NCI-H460 (cell line): ENCODE measurements at places on chromosomes 3 and 15.

DNA sequence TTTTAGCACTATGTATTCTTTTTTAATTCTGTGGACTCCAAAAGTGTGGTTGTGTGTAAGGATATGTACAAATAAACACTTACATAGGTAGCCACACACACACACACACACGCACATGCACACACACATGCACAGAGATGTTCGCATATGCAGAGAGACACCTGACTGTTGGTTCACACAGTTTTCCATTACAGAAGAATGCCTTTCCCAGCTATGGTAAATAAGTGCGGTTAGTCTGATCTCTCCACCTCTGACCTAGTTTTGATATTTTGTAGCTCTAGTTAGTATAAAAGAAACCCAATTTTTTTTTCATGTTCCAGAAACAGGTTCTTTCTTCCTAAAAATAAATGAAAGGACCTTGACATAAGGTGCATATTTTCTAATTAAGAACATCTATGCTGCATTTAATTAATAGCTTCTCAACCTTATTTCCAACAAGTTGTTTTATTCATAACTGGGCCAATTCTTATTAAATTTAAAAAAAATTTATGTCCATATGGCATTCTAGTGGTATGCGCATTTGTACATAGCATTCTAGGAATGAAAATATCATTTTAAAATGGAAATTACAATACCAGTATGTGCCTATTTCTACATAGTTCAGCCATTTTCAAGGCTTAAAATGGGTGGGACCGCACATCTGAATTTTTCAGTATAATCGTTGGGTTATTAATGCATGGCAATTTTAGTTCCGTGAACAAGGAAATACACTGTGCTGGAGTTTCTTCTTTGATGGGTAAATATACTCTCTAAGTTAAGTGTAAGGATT is 27.2 kb downstream of the TMEM108 start:
- DNase-seq: no peak

DNA sequence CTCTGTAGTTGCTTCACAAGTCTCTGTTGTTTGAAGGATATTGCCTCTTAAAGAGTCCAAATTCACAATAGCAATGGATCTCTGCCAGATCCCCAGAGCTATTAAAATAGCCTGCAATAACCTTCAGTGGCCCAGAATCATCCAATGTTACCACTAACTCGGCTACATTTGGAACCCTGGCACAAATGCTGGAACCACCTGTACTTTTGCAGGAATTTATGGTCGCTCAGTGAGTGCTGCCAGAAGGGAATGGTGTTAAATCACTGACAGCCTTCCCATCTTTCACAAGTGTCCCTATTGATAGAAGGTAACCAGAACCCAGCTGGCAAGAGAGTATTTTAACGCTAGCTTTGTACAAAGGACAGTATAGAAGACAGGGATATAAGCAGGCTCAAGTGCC is 298.8 kb upstream of the PLSCR5 start:
- DNase-seq: no peak

- no peak for DNase-seq
Observed at GRCh38 chr15:51751697-51752683, 593 bp downstream of the TMOD2 start.

DNA sequence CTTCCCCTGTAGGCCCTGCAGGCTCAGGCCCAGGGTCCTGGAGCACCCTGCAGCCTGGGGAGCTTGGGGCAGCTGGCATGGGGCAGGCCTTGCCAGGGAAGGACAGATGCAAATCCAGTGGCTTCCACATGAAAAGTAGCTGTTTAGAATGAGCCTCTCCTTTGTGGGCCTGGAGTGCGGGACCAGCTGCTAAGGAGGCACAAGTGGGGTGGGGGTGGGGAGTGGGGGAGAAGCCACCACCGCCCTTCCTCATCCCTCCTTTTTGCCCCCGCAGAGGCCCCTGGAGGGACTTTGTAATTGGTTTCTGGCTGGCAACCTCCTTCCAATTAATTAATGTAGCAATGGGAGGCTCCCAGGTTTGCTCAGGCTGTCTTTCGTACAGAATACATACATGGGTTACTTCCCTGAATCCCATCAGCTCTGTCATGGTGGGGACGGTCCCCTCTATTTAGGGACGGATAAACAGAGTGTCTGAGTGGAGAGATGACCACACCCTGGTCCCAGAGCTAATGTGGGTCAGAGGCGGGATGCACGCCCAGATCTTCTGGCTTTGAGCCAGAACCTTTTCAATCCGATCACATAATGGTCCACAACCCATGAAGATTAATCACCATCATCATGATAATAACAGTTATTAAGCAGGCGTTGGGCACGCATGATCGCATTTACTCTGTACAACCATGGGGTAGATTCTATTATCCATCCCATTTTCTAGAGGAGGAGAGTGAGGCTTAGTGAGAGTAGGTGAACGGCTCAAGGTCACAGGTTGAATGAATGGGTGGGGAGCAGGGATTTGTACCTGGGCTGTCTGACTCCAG is 6.2 kb downstream of the CORO2B start:
- no peak for DNase-seq

DNA sequence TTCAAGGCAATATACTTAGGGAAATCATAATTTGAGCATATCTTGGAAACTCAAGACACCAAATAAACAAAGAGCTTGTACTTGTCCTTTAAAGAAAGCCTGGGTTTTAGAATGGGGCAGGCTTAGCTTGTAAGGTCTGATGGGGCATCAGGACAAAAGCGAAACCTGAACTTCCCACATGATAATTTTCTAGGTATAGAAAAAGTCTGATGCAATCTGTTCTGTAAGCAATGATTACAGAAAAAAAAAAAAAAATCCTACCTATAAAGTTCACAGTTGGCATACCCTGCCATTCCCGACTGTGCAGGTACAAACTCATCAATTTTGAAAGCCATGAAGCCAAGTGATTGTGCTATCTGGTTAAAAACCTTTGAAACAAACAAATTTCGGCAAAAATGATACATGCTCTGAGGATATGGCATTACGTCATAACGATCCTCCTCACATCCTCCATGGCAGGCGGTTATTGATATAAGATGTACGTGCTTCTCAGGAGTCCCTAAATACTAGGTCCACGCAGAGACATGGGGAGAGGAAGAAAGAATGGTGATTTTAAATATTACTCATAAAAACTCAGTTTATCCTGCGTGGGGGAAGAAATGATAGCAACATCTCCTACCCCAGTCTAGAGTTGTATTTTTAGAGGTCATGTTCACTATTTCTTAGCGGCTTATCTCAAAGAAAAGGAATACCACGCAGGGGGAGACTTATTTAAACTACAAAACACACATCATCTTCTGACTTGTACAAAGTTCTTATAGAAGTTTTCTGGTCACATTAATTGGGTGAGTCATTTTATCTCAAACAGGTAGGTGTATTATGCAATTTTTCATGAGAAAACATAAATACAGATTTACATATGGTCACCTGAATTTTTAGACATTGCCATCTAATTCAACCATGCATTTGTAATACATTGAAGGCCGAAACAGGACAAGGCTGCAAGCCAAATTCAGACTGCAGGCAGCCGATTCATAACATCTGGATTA is 27.0 kb downstream of the MB21D2 start:
- DNase-seq: no peak

GRCh38 chr3:46350262-46350565 is 3.7 kb upstream of the CCR2 start:
- DNase-seq: no peak

DNA sequence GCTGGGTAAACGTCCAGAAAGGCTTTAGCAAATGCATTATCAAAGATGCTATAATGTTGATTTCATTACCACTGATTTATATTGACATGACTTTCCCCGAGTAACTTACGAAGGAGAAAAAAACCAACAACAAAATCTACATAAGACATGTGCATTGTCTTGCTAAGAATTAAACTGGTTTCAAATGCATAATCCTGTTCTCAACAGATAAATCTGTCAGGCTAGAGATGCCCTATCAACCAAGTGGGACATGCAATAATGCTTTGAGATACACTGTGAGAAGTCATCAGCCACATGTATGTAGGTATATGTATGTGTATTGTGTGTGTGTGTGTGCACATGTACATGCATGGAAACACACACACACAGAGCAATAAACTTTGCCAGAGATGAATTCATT is 195.6 kb downstream of the MEIS2 start:
- no peak for DNase-seq

GRCh38 chr15:66747886-66748707 is 46.1 kb downstream of the SMAD6 start:
- DNase-seq: no peak

- no peak for DNase-seq
Observed at GRCh38 chr3:130671545-130672312, 74.9 kb downstream of the PIK3R4 start.

GRCh38 chr3:159857840-159858239 is 130.8 kb upstream of the IL12A start:
- DNase-seq: no peak

DNA sequence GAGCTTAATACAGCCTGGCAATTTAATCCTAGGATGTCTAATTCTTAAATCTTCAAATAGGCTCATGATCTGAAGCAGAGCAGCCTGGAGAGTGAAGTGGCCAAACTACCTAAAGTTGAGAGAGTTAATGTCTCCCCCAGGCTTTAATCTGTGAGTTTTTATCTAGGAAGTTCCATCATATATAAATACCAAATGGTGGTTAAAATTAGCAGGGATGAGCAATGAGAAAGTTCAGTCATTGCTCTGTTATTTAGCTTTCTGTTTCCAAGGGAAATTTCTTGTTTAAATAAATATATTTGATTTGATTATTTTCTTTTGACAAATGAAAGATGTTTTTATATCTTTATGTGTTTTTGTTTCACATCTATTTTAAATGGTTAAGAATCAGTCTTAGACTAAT is 274.4 kb upstream of the UMPS start:
- DNase-seq: no peak

DNA sequence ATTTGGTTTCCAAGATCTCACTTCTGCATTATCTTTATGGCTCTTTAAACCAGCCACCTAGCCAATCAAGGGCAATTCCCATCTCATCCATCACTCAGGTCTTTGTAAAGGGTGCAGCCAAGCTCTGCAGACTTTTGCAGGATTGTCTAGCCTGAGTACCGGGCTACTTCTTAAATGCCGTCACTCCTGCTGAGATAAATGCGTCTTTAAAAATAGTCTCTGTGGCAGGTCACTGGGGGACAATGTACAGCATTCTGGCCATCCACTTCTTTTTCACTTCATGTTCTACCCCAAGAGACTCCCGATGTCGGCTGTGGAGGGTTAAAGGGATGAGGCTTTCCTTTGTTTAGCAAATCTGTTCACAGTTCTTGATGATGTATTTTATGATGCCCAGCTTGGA is 194.7 kb downstream of the SV2B start:
- DNase-seq: no peak

GRCh38 chr3:177516158-177517011 is 319.1 kb upstream of the TBL1XR1 start:
- DNase-seq: no peak

- DNase-seq: no peak
Observed at GRCh38 chr3:98565843-98566242, 27.6 kb downstream of the CPOX start.

DNA sequence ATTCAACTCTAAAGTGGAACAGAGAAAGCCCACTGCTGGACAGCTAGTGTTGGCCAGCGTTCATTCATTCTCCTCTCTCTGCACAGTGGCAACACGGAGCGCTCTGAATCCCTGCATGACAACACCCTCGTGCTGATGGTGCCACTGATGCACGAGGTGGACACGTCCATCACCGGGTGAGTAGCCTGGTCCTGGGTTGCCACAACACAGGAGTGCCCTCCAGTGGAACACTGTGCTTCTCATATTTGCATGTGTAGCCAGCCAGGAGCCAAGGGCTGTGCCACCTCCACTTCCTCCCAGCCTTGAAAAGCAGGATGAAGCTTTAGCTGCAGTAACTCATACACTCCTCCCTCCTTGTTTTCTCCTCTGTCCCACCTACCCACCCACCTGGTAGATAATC is 120.0 kb upstream of the CTDSPL start:
- peak; percentile 30 for DNase-seq

- no peak for DNase-seq
Observed at GRCh38 chr3:109346770-109347295, 9.5 kb upstream of the DPPA4 start.

DNA sequence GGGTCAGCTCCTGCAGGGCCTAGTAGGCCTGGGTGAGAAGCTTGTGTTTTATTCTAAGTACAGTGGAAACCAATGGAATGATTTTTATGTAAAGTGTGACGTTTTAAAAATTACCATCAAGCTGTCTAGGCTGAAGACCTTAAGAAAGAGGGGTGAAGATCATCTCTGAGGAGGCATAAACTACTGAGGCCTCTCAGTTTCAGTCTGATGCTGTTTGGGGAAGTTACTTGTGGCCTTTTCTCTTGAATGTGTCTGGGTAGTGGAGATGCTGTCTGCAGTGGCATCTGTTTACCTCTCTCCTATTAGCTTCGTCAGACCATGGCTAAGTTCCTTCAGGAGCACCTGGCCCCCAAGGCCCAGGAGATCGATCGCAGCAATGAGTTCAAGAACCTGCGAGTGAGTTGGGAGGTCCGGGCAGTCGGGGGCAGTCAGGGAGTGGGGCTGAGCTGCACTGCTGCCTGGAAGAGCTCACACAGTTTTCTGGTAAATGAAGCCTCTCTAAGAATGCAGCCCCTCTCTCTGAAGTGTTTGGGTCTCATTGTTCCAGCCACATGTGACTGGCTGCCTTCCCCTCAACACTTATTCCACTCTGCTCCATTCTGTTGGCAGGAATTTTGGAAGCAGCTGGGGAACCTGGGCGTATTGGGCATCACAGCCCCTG is 1.9 kb downstream of the IVD start:
- DNase-seq: no peak

GRCh38 chr3:123419850-123420297 is 29.0 kb downstream of the ADCY5 start:
- DNase-seq: no peak

DNA sequence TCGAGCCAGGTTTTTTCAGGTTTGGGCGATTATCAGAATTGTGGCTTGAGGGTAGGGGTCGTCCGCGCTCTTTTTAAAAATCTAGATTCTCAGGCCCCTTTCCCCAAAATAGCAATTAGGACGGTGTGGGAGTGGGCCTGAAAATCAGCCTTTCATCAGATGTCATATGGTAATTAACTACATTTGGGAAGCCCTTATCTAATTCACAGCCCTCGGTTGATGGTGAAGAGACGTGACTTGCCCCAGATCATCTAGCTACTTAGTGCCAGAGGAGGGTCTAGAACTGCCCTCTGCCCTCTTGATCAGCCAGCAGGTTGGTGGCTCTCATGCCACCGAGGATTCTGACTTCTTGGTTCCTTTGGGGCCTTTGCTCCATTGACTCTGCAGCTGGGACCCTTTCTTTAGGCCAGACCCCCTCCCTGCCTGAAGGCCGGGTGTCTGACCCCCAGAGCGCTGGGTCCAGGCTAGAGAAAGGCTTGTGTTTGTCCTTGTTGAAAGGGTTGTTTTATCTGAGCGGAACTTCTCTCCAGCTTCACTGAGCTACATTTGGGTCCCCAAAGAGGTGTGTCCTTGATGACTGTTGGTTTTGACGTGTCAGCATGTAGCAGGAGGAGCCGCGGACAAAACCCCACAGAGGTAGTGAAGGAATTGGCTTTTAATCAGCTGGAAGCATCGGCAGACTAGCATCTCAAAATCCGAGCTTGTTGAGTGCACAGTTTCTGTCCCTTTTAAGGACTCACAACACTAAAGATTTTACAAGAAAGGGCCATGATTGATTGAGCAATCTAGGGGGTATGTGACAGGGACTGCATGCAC is 857 bp downstream of the AEN start:
- no peak for DNase-seq

GRCh38 chr3:61938878-61939549 is 377.6 kb downstream of the PTPRG start:
- DNase-seq: no peak

GRCh38 chr3:11226042-11226370 is 46.2 kb upstream of the ATG7 start:
- no peak for DNase-seq
